ENCODE measurements at places on chromosomes 6 and 20.
A peak's percentile ranks its signal among the peaks of the same experiment; 100 is the strongest.

- no peak for DNase-seq
Observed at GRCh38 chr6:50706575-50706974, 6.8 kb upstream of the TFAP2D start.

DNA sequence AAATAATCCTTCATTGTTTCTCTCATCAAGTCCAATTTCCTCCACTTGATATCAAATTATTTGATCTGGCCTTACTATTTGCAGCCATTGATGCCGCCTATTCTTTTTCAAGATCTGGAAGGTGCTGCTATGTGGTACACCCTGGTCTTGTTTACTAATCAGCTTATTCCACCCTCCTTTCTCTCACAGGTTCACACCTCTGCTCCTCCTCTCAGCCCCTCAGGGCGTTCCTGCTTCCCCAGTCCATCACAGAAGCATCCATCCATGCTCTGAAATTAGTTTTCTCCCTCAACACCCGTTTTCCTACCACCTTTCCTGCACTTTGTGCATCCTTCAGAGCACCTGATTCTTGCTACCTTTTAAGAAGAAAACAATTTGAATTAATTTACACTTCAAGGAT is 183.6 kb downstream of the EPHA7 start:
- no peak for DNase-seq

DNA sequence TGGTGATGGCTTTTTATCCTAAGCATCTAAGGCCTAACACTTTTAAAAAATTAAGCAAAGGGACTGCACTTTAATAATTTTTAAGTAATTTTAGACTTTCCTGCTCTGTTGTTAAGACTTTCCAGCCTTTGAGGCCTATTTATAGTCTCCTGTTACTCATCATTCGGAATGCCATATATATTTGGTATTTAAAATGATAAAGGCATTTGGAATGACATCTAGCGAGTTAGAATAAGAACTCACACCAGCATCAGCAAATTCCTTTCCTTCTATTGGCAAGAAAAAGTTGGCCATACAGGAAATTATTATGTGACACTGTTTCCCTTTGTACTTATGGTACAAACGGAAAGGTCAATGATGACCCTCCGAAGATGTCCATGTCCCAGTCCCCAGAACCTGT is 88.1 kb upstream of the STMND1 start:
- DNase-seq, result no peak

DNA sequence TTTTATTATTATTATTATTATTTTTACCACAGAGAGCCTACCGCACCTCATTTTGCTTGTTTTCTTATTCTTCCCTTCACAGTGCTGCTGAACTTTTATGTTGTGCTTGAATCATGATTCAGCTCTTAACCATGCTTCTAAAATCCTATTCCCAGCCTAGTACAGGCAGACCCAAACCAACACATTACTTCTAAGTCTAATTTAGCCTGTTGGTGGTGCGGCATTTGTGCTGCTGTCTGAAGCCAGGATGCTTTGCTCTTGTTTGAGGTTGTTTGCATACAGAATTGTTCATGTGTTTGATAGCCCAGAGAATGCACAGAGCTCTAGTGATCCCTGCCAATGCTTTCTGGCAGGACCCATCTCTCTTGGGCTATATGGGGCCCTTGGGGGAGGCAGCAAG is 213.5 kb upstream of the KCNG1 start:
- no peak for DNase-seq

DNA sequence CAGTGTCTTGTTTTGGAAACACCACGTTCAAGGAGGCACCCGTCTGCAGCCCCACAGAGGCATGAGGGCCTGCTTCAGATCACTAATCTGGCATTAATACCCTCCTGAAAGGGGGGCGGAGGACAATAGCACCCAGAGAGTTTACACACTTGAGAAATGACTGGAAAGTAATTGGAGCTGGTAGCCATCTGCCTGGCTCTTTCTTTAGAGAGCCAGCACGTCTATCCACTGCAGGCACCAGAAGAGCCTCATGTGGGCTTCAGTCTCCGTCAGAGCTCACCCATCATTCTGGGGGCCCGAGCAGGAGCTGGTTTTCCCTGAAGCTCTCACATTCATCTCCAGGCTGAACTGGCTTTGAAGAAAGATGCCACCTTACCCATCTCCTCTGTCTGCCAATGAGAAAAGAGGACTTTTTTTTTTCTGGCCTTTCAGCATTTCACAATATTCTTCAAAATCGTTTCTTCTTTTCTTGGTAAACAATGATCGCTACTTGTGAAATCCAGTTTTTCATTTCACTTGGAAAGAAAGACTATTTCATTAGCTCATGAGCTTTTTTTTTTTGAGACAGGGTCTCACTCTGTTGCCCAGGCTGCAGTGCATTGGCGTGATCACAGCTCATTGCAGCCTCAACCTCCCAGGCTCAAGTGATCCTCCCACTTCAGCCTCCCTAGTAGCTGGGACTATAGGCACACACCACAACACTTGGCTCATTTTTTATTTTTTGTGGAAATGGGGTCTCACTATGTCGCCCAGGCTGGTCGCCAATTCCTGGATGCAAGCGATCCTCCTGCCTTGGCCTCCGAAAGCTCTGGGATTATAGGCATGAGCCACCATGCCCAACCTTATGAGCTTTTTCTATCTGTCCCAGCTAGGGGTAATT is 124.7 kb upstream of the ZNF217 start:
- DNase-seq, result no peak

DNA sequence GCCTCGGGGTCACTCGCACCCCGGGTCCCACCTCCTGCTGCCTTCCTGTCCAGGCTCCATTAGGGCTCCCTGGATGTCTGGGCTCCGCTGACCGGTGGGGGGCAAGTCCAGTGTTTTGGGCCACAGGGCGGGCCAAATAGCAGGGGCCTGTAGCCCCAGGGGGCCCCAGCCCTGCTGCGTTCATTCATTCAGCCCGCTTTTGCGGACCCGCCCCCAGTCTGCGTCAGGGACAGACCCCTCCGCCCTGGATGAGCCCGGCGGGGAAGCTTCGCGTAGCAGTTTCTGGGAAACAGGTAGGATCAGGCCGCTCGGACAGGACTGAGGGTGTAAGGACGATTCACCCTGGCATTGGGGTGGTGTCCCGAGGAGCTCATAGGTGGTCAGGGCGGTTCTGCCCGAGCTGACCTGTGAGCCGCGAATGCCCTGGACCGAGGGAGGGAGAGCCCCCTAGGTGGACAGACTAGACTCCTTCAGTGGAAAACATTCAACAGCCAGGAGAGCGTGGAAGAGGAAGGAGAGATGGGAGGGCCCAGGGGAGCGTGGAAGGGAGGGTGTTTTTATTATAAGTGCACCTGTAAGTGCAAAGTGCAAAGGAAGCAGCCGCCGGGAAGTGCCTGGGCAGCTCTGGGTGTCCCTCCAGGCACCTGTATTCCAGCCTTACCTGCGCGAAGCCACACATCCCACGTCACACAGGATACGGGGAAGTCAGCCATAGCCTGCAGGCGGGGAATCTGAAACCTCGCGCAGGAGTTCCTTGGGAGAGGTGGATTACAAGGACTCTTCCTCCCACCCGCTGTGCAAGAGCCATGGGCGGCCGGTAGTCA is 662 bp downstream of the ENTPD6 start:
- DNase-seq, result no peak

GRCh38 chr6:87826424-87826823 is 124.4 kb upstream of the AKIRIN2 start:
- no peak for DNase-seq

DNA sequence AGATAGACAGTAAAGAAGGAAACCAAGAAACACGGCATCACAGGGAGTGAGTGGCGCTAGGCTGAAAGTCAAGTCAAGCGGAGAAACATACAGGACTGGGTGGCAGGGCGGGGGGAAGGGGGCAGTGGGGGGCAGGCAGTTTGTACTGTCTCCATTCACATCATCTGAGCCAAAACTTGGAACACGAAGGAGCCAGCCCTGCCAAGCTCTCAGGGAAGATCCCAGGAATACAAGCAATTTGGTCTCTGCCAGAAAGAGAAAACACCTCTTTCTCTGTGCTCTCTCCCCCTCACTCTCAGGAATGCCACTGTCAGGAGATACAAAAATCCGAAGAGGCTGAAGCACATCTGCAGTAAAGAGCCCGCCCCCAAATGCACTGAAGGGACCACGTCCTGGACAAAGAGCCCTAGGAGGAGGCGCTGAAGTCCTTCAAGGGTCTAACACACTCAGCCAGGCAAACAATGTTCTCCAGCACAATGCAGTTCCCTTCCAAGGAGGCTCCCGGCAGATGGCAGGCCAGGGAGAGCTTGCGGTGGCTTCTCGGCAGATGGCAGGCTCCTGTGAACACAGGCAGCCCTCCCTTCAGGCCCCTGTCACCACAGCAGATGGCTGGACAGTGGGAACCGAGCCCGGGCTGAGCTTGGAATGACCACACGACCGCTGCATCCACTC is 90.0 kb downstream of the ATP9A start:
- peak; percentile 86 for DNase-seq

DNA sequence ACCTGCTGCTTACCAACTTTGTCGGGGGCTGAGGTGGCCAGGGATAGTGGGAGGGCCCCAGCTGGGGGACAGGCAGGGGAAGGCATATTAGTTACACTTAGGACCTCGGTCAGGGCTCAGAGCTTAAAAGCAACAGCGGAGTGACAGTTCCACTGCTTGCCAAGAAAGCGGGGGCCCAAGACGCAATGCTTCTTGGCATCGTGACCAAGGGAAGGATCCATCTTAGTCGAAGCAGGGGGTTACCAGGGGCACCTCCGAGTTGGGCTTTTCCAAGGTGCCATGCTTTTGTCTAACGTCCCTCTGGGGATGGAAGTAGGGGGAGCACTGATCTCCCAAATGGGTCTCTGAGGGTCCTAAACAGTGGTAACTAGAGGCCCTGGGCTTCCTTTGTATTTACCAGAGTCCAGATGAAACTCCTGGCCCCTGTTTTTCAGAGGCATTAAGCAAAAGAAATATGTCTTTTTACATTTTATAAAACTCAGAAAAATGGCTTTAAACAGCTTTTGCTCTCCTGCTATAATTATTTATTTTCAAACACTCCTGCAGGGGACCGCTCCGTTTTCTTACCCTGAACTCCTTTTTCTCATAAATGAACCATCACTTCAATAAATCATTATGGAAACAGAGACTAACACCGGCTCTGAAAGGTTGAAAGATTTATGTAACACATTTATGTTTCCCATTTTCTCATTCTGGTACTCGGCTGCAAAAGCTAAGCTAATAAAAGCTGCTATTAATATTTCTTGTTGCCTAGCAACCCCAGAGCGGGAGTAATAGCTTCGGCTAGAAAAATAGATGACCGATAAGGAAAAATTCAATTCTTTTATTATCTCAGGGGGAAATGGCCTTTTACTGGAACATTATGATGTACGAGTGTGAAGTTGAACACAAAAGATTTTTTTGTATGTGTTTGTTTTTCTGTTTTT is 100.4 kb downstream of the TOX2 start:
- DNase-seq, result no peak

DNA sequence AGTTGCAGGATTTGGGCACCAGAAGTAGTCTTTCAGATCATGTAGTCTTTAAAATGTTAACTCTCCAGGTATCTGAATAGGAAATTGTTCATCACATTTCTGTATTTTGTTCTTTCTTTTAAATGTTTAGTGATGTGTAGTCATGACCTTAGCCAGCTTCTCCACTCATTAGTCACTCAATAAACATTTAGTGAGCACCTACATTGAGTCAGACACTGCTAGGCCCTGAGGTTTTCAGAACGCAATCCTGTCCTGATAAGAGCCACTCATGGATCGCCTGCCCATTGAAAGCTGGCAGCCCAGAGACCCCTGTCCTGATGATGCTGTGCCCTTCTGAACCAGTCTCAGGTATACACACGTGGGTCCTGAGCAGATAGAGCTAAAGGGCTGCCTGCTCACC is 163.4 kb upstream of the HEY2 start:
- DNase-seq, result no peak

DNA sequence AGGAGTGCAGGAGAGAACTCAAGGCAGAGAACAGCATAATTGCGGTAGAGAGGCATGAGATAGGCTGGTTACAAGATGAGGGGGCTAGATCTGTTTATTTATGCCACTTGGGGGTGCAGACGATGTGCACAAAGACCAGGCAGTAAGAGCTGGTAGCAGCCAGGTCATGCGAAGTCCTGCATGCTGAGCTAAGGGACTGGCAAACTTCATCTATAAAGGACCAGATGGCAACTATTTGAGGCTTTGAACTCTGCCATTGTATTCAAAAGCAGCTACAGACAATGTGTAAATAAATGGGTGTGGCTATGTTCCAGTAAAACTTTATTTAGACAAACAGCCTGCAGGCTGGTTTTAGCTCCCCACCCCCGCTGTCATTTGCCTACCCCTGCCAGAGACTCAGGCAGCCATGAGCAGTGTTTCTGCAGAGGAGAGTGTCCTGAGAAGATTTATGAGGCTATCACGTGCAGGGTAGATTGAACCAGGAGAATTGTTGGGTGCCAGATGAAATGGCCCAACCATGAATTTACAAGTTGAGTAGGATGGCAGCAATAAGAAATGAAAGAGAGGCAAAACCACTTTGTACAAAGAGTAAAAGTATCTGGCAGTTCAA is 253.4 kb upstream of the MOCS1 start:
- no peak for DNase-seq

DNA sequence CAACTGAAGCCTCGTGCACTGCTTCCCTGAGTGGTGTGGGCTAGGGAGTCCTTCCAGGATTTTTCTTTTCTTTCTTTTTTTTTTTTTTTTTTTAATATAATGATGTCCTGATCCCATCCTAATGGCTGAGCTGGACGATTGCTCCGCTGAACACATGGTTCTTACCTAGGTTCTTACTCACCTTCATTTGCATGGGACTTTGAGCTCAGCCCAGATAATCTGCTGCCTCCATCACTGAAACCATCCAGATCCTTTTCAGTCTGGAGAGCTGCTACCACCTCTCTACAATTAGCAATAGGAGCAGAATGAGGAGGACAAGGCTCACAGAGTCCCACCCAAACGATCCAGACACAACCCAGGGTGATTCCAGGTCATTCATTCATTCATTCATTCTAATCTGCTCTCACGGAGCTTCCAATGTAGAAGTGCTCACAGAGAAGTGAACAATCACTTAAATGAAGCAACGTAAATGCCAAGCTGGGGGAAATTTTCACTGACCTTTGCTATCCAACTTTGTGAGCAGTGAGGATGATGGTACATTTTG is 246.3 kb upstream of the RREB1 start:
- no peak for DNase-seq

GRCh38 chr6:120903836-120904235 is 430.4 kb downstream of the TBC1D32 start:
- no peak for DNase-seq

DNA sequence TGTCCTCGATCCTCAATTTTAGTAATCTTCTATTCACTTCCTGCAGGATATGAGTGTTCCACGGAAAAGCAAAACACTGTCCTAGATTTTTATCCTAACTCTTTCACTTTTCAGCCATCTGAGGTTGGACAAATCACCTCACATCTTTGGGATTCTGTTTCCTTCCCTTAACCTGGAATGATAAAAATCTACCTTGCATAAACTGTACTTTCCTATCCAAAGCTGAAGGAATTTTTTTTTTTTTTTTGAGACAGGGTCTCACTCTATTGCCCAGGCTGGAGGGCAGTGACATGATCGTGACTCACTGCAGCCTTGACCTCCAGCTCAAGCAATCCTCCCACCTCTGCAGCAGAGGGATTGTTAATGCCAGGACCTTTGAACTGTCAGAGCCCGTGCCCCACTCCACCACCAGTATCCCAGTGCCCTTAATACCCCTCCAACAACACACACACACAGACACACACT is 20.5 kb downstream of the CAPN11 start:
- no peak for DNase-seq

Measured in hypothalamus (tissue), 51 donors.